Activated naive CD8-positive, alpha-beta T cell treated with anti-CD3 and anti-CD28 coated beads for 36 hours (primary cell): ENCODE measurements at places on chromosomes 11 and 22. TPM values are rescaled to one million over a fixed set of nuclear protein-coding genes. Genes with fewer than 3 reads are reported as not detected.

Gene MMP12
- total RNA-seq: not detected

GRCh38 chr22:21030621-21031544, 1.5 kb downstream of the SLC7A4 start:
- H3K4me1 ChIP-seq: peaks cover 11% of the 10 kb centered on the region
- no peaks in the 10 kb centered on the region for H3K36me3 ChIP-seq
- no peak overlapping the region for H3K27ac ChIP-seq
- H3K27me3 ChIP-seq: peaks cover 4% of the 10 kb centered on the region
- H3K4me3 ChIP-seq: peak overlapping the region; percentile 22
- no peak for DNase-seq

GRCh38 chr22:22855617-22856308, 31.9 kb upstream of the IGLL5 start:
- H3K27ac ChIP-seq: no peak overlapping the region
- peaks cover 11% of the 10 kb centered on the region for H3K4me1 ChIP-seq
- no peaks in the 10 kb centered on the region for H3K27me3 ChIP-seq

GRCh38 chr11:44816761-44817160, 90.0 kb downstream of the TSPAN18 start:
- no peak overlapping the region for H3K4me3 ChIP-seq
- no peak for DNase-seq
- no peaks in the 10 kb centered on the region for H3K27me3 ChIP-seq
- H3K4me1 ChIP-seq: peaks cover 2% of the 10 kb centered on the region

DNA sequence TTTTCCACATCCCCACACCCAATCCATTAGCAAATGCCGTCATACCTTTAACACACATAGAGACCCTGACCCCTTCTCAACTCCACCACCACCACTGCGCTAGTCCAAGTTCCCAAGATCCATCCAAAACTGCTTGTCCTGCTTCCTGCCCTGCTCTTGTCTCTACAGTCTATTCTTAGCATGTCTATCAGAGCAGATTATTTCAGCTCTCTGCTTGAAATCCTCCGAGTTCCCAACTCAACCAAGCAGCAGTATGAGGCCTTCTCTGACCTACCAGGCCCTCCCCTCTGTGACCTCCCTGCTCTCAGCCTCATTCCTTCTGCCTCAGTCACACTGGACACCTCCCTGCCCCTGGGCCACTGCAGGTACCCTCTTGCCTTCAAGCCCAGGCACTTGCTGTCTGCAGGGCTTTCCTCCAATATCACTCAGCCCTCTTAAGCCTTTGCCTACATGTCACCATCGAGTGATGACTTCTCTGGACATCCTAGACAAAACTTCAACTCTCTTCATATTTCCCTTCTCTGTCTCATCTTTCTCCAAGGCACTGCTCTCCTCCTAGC, 134.6 kb downstream of the SPATA19 start:
- no peaks in the 10 kb centered on the region for H3K36me3 ChIP-seq
- H3K27ac ChIP-seq: no peak overlapping the region
- no peaks in the 10 kb centered on the region for H3K4me1 ChIP-seq
- H3K27me3 ChIP-seq: no peaks in the 10 kb centered on the region
- no peak overlapping the region for H3K4me3 ChIP-seq

DNA sequence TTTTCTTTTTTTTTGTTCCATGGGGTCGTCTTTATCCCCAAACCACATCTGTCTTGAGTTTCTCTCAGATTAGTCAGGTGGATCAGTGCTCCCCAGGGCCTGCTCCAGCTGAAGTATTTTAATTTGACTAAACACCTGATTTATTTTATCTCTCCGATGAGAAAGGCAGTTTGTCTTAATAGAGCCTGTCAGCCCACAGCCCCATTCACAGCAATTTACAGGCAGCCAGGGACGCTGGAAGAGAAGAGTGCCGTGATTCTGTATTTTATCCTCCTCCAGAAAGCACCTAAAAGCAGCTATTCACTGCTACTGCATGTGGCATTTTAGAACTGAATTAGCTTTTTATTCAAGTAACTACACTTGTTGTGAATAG, 164.5 kb downstream of the SOX6 start:
- no peaks in the 10 kb centered on the region for H3K27me3 ChIP-seq
- no peak overlapping the region for H3K27ac ChIP-seq
- no peaks in the 10 kb centered on the region for H3K4me1 ChIP-seq
- no peaks in the 10 kb centered on the region for H3K36me3 ChIP-seq
- no peak overlapping the region for H3K4me3 ChIP-seq
